ENCODE measurements at places on chromosomes 1 and 21.

DNA sequence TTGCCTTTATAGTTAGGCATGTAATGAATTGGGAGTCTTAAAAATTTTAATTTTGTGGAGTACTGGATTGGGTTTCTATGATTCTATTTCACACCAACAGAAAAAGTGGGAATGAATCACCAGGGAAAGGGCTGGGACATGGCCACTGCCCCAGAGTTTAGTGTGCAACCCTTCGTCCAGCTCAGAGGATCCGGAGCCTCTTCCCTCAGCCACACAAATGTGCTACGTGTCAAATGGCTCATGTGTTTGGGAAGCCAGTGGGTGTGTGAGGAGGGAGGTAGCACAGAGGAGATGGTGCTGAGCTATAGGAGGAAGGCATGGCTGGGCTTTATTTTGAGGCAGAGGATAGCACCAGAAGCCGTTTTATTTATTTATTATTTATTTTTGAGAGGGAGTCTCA lies 247.3 kb downstream of the SIPA1L2 start:
- DNase-seq, result no peak

DNA sequence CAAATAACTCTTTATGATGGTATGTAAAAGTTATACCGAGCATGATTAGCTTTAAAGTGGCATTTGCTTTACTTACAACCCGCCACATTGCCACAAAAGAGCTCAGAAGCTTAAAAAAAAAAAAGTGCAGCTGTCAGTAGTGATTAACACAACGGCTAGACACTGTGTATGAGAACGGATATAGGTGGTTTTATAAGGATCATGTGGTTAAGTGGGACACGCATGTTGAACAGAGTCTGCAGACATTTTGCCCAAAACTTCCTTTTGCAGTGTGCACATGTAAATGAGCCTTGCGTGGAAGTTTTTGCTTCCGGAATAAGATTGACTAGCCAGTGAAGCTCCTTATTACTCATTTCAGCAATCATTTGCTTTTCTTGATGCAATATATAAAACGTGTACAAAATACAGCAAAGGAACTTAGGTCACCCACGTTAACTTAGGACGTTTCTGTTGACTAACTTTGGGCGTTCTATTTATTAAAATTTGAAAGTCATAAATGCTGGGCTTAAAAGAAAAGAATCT lies 58.7 kb upstream of the RGS1 start:
- no peak for DNase-seq

GRCh38 chr1:2925918-2926317 lies 95.3 kb upstream of the ACTRT2 start:
- DNase-seq, result peak; percentile 64

GRCh38 chr1:227134686-227135314 lies 183.5 kb downstream of the CDC42BPA start:
- no peak for DNase-seq

DNA sequence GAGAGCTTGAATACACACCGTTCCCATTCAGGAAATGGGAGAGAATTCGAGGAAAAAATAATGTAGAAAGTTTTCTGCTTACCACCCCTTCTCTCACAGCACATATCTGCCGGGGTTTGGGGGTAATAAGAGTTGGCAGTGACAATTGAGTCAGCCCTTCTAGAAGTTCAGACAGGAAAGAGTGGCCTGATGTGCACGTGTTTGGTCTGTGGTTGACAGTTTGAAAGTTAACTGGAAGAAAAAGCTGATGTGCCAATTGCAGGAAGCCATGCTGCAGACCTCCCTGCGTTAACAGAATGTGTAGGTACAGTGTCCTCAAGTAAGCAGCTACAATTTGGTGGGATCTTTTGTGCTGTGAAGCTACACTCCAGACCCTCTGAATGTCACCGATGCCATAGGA lies 50.9 kb downstream of the DHX9 start:
- DNase-seq, result peak; percentile 19

DNA sequence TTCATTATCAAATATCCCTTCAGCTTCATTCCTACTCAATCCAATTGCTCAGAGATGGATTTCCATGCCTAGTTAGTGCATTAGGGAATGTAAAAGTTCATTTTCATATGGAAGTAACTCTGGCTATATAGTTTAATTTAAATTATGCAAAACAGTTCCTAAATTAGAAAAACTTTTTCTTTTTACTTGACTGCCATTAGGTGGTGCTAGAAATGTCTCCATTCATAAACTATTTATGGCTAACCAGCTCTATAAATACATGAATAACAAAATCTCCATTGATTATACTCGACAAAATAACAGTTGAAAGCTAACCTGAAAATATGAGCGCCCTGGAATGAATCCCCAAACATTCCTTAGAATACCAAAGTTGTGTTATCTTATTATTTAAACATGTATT lies 311.4 kb downstream of the USH2A start:
- no peak for DNase-seq

- no peak for DNase-seq
Observed at GRCh38 chr1:58391056-58391455, 155.5 kb downstream of the OMA1 start.

DNA sequence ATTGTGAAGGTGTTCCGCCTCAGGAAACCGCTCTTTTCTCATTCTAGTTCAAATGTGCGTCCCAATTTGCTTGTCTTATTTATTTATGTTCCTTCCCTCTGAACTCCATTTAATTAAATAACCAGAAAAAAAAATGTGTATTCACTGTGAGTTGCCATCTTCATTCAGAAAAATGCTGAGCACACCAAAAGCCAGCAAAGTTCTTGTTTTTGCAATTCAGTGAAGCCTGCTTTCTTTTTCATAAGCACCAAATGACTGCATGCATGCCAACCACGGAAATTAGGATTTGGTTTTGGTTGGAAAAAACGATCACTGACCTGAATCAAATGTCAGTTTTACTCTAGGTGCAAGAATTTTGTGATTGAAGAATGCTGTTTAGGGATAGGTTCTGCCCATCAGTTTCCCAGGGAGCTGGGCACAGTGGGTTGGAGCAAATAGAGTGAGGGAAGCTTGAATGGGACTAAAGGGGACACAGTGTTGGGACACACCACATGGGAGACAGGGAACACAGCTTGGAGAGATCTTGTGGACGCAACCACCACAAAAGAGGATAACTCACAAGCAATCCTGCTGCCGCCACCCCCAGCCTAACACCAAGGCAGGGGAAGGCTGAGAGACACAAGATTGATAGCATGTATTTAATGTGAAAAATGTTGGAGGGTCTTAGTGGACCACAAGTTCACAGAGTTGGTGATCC lies 183.4 kb upstream of the GALNT2 start:
- DNase-seq, result no peak

DNA sequence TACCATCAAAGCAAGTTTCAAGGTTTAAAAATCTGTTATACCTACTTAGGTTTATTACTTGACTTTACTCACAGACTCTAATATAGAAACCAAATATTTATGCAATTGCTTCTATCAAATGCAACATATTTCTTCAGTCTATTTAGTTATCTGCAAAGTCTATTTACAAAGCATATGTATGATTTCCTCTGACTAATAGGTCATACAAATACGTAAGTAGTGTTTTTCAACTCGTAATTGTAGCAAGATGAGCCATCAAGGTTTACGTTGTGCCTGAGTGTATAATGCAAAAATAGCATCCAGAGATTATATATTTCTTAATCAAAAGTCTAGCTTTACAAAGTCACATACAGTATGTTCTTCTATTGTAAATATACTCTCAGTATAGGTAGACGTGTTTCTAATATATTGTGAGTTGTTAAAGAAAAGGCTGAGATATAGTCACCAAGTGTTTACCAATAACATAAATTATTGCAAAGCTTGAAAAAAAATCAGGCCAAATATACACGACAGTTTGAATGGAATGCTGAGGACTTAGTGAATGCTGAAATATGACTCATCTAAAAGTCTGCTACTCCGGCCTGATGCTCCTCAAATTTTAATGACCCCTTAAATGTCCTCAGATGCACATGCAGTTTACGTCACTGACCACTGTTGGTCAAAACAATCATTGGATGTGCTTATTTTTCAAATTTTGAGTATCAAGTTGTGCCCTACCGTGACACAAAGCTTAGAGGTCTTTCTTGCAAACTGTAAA lies 48.4 kb downstream of the ADAMTS5 start:
- no peak for DNase-seq

DNA sequence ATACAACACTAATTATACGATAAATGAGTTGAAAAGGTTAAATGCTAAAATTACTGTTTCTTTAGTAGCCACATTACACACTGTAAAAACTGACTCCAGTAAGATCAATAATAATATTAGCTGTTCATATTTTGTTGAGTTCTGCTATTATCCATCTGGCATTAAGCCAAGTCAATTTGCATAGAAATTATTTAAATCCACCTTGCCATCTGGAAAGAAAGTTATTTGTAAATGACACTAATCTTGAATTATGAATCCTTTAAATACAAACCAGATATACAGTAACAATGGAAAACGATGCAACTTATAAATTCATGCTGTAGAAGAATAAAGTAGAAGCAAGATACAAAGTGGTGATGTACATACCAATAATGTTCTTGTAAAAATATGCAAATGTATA lies 81.4 kb upstream of the BCL10 start:
- no peak for DNase-seq

DNA sequence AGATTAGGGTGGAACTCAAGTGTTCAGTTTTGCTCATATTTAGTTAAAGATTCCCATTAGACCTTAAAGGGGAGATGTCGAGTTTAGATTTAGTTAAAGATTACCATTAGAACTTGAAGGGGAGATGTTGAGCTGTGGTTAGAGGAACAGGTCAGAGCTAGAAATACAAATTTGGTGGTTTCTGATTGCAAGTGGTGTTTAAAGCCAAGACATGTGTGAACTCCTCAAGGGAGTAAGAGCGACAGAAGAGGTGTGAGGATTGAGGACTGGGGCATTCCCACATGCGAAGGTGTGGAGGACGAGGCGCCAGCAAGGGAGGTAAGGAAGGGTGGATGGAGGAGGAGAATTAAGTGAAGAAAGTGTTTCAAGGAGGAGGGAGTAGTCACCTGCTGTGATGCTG lies 168.6 kb downstream of the IER5 start:
- DNase-seq, result no peak

GRCh38 chr1:215118081-215118480 lies 35.5 kb downstream of the KCNK2 start:
- DNase-seq, result no peak

- no peak for DNase-seq
Observed at GRCh38 chr1:70171512-70171911, 33.9 kb downstream of the LRRC40 start.

DNA sequence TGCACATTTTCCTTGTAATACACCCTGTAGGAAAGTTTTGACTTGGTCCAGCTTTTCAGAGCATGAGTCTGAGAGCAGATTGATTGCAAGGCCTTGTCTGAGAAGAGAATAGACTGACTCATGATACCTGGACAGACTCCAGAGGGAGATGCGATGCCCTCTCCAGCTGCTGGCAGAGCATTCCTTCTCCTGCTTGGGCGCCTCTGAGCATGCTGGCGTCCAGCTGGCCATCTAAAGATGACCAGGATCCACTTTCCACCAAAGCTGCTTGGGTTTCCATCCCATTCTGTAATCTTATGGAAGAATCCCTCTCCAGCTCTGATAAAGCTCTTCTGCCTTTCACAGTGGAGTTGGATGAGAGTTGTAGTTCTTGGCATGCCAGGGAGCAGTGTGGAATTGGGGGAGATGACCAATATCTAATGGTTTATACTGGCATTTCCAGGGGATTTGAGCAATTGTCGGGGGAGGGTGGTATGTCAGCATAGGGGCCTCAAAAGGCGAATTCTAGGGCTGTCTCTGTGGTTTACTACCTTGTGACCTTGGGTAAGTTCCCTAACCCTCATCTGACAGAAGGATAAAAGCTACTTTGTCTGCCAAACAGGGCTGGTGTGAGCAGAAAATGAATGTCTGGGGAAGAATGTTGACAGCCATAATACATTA lies 19.5 kb downstream of the SZRD1 start:
- peak; percentile 55 for DNase-seq

DNA sequence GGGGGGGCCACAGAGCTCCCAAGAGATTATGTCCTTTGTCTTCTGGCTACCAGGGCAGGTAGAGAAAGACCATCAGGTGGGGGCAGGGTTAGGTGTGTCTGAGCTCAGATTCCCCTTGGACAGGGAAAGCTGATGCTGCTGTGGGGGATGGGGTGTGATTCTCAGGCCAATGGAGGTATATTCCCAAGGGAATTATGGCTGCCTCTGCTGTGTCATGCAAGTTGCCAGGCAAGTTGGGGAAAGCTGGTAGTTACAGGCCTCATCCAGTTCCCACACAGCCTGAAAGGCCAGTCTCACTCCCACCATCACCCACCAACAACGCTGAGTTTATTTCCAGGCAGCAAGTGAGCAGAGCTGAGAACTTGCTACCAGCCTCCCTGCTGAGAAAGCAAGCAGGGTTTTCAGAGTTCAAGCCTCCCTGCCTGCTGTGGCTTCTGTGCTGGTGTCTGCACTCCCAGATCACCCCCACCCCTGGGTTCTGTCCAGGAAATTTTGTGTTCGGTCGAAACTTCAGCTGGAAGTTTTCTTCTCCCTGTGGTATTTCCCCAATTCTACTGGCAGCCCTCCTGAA lies 21.3 kb downstream of the IFI16 start:
- no peak for DNase-seq

DNA sequence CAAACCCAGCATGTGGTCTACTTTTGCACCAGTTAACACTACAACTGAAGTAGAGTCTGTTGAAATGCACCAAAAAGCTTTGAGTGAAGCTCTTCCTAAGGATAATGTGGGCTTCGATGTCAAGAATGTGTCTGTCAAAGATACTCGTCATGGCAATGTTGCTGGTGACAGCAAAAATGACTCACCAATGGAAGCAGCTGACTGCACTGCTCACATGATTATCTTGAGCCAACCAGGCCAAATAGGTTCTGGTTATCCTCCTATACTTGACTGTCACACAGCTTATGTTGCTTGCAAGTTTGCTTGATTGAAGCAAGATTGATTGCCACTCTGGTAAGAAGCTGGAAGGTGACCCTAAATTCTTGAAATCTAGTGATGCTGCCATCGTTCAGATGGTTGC lies 85.2 kb downstream of the DENND1B start:
- DNase-seq, result no peak

DNA sequence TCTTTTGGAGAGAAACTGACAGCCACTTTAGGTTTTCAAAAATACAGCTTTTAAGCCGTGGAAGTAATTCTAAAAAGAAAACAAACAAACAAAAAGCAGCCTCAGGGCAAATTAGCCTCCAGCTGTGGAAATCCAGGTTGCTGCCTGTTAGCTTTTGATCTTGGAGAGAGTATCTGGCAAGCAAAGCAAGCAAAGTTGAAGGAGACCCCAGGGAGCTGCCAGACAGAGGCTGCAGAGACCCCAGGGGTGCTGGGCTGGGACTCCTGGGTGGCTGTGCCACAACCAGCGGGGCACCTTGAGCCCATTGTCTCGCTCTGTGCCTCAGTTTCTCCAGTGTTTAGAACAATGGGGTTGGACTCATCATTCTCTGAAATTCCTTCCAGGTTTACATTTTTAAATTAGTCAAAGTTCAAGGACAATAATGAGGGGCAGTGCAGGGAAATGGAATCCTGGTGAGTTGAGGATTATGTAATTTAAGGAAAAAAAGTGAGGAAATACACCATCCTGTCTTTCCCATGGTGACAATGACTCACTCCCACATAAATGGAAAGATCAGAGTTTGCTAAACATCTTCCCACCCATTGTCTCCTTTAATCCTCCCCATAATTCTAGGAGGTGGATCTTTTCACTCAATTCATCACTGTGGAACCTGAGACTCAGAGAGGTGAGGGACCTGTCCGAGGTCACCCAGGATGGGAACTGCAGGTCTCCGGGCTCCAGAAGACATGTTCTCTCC lies 480.5 kb downstream of the MATN1 start:
- no peak for DNase-seq

Data from right hindlimb (tissue), 1 donor.